ENCODE measurements at places on chromosomes 3 and 15. TPM values are rescaled to one million over a fixed set of nuclear protein-coding genes. Genes with fewer than 3 reads are reported as not detected.

DNA sequence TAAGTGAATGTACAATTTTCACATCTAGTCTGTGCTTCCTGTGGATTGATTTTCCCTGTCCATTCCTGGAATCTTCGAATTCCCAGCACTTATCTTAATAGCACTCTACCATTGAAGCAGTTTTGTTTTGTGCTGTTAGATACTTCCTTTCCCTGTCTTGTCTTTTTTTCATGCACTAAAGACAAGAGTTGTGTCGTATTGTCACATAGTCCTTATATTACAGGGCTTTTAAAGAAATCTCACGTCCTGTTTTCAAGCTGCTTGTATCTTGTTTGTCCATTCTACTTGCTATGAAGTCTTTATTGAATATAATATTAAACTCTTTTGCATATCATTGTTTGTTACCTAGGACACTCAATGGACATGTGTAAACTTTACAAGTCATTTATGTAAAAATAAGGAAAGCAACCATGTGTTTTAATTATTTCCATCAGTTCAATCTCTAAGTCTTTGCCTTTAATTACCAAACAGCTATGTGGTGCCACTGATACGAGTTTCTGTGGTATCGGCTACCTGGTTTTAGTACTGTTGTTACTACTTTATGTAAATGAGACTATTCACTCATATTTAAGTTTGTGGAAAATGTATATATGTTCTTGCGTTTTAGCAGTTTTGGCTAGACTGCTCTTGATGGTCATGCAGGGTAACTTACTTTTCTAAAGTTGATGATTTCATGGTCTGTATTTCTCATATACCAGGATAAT, 10.3 kb downstream of the PIK3CA start:
- peaks cover 5% of the 10 kb centered on the region for H3K4me1 ChIP-seq
- no peak for DNase-seq
- no peaks in the 10 kb centered on the region for H3K27me3 ChIP-seq
- H3K4me3 ChIP-seq = no peak overlapping the region
- no peak overlapping the region for H3K27ac ChIP-seq

- DNase-seq = no peak
- no peak overlapping the region for H3K27ac ChIP-seq
- no peaks in the 10 kb centered on the region for H3K4me1 ChIP-seq
Observed at GRCh38 chr3:143895805-143896204, 47.5 kb upstream of the SLC9A9 start.

GRCh38 chr3:188433521-188434150, 279.7 kb downstream of the LPP start:
- H3K27ac ChIP-seq = peak overlapping the region; percentile 64
- no peaks in the 10 kb centered on the region for H3K27me3 ChIP-seq
- peaks cover 41% of the 10 kb centered on the region for H3K4me1 ChIP-seq
- peak overlapping the region; percentile 3 for H3K4me3 ChIP-seq
- no peak for DNase-seq

GRCh38 chr3:177615015-177615414, 417.7 kb upstream of the TBL1XR1 start:
- peaks cover 6% of the 10 kb centered on the region for H3K4me1 ChIP-seq
- no peak overlapping the region for H3K27ac ChIP-seq
- DNase-seq = no peak
- H3K36me3 ChIP-seq = no peaks in the 10 kb centered on the region
- H3K27me3 ChIP-seq = no peaks in the 10 kb centered on the region
- H3K4me3 ChIP-seq = no peak overlapping the region

DNA sequence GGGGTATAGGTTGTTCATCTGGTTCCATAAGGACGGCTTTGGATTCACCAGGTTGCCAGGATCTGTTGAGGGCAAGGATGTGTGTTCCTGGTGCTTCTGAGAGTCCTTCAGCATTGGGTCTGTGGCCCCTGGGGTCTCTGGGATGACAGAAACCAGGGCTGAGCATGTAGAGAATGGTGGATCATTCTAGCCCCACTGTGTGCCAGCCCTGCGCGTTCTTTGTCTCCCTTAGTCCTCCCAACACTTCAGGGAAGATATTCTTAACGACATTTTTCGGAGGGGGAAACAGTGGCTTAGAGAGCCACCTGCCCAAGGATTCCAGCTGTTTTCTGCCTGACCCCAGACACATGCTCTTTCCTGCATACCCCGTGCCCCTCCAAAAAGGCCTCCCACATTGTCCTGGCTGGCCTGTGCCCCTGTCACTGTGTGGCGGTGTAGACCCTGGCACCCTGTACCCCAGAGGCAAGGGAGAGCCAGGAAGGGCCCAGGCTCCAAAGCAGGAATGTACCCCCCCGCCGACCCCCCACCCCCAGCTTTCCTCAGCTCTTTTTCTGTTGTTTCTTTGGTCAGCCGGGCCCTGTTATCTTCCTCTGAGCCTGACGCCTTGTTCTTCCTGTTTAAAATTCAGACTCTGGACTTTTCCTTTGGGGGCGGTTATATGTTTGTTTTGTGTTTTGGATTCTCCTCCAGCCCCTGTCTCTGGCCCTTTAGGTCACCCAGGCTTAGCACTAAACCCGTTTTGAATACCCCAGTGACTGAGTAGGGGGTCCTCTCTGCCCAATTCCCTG, 57.8 kb upstream of the SMAD6 start:
- H3K36me3 ChIP-seq = no peaks in the 10 kb centered on the region
- no peaks in the 10 kb centered on the region for H3K27me3 ChIP-seq
- no peak for DNase-seq
- H3K27ac ChIP-seq = no peak overlapping the region
- no peaks in the 10 kb centered on the region for H3K4me1 ChIP-seq

GRCh38 chr15:77380033-77380432, 39.9 kb downstream of the PEAK1 start:
- H3K36me3 ChIP-seq = peaks cover 5% of the 10 kb centered on the region
- H3K27ac ChIP-seq = no peak overlapping the region
- peaks cover 3% of the 10 kb centered on the region for H3K27me3 ChIP-seq
- peaks cover 21% of the 10 kb centered on the region for H3K4me1 ChIP-seq
- no peak for DNase-seq

DNA sequence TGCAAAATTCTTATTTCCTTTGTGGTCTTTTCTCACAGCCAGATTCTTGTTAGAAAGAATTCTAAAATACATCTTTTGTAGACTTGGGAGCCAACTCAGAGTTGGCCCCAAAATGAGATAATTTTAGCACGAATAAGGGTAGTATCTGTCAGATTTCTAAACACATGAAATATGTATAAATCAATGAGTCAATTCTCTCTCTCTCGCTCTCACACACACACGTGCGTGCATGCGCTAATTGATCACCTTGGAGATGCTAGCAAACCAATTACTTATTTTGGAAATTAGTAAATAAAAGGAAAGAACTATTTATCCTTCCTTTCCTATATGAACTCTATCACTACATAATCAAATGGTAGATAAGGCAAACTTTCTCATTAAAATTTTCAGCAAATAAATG, 32.9 kb upstream of the PIK3R4 start:
- no peak overlapping the region for H3K27ac ChIP-seq
- H3K27me3 ChIP-seq = peaks cover 10% of the 10 kb centered on the region
- DNase-seq = no peak
- H3K4me3 ChIP-seq = no peak overlapping the region
- H3K4me1 ChIP-seq = no peaks in the 10 kb centered on the region

DNA sequence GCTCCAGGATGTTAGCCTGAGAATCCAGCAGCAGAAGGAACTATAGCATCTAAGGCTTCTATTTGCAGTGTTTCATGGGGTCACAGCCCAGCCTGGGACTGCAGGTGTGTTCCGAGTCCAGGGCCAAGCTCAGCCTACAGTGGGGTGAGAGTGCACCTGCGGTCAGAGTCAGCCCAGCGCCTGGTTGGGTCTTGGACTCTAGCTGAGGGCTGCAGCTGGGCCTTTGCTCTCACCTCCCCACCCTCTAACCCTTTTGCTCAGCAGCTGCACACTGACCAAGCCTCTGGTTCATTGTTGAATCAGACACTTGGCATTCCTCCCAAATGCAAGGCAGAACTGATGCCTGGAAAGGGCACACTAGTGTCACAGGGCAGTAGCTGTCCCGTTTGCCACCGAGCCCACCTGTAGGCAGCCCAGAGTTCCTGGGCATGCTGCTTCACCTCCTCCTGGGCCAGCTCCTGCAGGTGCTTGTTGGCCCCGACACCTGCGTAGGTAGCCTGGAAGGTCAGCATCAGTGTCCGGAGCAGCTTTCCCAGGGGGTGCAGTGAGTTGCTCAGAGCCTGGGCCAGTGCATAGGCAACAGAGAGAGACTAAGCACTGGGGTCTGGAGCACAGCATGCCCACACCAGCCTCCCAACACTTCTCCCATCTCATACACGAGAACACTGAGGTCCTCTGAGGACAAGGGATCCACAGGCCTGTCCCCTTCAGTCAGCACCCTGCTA, 17.5 kb downstream of the ALS2CL start:
- H3K27ac ChIP-seq = no peak overlapping the region
- no peak overlapping the region for H3K4me3 ChIP-seq
- no peak for DNase-seq
- H3K36me3 ChIP-seq = no peaks in the 10 kb centered on the region

- no peaks in the 10 kb centered on the region for H3K27me3 ChIP-seq
- no peak overlapping the region for H3K4me3 ChIP-seq
- no peaks in the 10 kb centered on the region for H3K4me1 ChIP-seq
- no peaks in the 10 kb centered on the region for H3K36me3 ChIP-seq
- no peak overlapping the region for H3K27ac ChIP-seq
Observed at GRCh38 chr15:35477312-35478262, 68.4 kb downstream of the DPH6 start.

DNA sequence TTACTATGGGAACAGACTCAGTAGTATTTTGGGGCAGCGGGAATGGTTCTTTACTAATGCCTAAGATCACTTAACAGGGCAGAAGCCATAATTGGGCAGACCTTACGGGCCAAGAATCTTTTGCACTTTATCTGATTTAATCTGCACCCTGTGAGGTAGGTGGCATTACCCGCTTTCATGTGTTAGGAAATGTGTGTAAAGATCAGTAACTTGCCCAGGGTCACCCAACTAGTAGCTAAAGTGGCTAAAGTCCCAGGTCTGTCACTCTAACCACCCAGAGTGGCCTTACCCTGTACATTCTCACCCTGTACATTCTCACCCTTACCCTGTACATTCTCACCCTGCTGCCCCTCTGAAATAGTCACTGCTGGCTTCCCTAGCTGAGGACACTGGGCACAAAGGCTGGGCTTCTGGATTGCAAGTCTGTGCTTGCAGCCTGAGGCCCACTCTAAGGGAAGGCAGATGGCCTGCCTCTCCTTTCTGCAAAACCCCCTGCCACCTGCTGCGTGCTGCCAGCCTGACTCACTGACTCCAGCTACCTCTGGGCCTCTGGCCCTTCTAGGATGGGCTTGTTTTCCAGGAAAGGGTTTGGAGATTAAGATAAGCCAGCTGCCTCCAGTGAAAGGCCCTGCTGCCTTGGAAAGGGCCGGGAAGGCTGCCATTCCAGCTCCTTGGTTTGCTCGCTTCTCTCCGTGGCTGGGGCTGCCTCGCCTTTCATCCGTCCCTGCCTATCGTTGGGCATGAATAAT, 37.5 kb upstream of the MYZAP start:
- no peaks in the 10 kb centered on the region for H3K4me1 ChIP-seq
- no peak overlapping the region for H3K27ac ChIP-seq

DNA sequence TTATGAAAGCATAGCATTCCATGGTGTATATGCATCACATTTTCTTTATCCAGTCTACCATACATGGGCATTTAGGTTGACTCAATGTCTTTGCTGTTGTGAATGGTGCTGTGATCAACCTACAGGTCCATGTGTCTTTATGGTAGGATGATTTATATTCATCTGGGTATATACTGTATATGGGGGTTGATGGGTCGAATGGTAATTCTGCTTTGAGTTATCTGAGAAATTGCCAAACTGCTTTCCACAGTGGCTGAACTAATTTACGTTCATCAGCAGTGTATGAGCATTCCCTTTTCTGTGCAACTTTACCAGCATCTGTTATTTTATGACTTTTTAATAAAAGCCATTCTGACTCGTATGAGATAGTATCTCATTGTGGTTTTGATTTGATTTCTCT, 662.4 kb upstream of the BCHE start:
- no peak overlapping the region for H3K27ac ChIP-seq
- H3K27me3 ChIP-seq = no peaks in the 10 kb centered on the region
- H3K4me3 ChIP-seq = no peak overlapping the region
- no peak for DNase-seq
- no peaks in the 10 kb centered on the region for H3K4me1 ChIP-seq

- H3K27ac ChIP-seq = no peak overlapping the region
- no peaks in the 10 kb centered on the region for H3K27me3 ChIP-seq
- no peaks in the 10 kb centered on the region for H3K36me3 ChIP-seq
- H3K4me1 ChIP-seq = no peaks in the 10 kb centered on the region
- H3K4me3 ChIP-seq = no peak overlapping the region
Observed at GRCh38 chr15:62439543-62440016, 274.5 kb upstream of the C2CD4B start.

DNA sequence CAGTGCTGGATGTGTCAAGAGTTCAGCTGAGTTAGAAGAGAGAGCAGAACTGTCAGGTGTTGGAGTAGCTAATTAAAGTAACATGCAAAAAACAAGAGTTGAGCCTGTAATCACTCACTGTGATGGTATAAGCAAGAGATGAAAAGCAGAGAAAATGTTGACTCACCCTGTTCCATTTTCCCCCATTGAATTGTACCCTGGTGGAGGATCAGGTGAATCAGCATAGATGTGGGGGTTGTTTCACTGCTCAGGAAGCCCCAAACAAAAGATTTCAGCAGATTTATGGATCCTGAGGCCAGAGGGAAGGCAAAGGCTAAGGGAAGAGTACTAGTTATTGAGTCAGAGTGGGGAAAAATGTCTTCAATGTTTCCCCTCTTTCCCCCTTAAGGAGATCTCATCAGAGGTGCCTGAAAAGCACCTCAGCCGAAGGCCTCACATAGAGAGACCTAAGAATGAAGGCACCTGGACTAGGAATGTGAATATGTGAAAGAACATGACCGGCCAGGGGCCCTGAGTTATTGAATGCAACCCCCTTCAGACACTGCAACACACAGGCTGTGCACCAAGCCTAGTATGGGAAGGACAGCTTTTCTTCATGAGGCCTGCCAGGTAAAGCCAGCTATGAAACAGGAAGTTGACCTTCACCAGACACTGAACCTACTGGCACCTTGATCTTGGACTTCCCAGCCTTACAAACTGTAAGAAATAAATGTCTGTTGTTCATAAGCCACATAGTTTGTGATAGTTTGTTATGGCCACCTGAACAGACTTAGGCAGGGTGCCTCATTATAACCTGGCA, 90.1 kb downstream of the TMCO5A start:
- no peaks in the 10 kb centered on the region for H3K4me1 ChIP-seq
- no peaks in the 10 kb centered on the region for H3K36me3 ChIP-seq
- H3K4me3 ChIP-seq = no peak overlapping the region
- H3K27me3 ChIP-seq = peaks cover 11% of the 10 kb centered on the region

The GP5 gene
- 0.31 TPM for total RNA-seq

The RLBP1 gene
- total RNA-seq = not detected
